ENCODE measurements at places on chromosomes 11 and 22.
A peak's percentile ranks its signal among the peaks of the same experiment; 100 is the strongest.

DNA sequence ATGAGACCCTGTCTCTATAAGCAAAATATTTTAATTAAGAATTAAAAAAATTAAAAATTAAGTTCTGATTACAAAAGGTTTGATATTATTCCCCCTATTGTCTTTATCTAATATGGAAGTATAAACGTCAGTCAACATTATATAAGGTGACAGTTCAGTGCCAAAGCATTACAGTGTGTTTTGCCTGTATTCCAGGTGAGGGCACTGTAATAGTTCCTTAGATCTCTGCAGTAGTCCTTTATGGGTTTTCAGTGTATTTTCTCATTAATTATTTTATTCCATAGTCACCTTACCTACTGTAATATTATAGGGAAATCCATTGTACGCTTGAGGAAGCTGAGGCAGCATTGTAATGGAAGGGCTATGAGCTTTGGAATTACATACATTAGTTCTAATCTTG is 33.0 kb downstream of the FAR1 start:
- DNase-seq: no peak

- no peak for DNase-seq
These were observed 1.2 kb downstream of the ARHGEF17 start for GRCh38 chr11:73308961-73309919.

DNA sequence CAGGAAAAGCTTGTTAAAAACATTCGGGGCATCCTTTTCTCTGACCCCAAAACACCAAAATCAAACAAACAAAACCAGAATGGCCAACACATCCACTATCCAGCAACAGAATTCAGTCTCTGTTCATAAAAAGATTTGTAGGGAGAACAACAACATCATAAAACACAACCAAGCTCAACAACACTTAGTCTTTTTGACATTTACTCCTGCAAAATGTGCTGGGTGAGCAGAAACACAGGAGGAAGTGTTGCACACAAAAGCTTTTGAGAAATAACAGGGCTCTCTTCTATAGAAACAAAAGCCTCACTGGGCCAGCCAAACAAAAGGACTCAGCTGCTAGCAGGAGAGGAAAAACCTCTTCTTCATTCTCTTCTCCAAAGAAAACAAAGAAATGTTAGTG is 736.0 kb upstream of the CCDC90B start:
- DNase-seq: no peak

GRCh38 chr11:62370743-62371440 is 33.6 kb downstream of the ASRGL1 start:
- peak; percentile 18 for DNase-seq

DNA sequence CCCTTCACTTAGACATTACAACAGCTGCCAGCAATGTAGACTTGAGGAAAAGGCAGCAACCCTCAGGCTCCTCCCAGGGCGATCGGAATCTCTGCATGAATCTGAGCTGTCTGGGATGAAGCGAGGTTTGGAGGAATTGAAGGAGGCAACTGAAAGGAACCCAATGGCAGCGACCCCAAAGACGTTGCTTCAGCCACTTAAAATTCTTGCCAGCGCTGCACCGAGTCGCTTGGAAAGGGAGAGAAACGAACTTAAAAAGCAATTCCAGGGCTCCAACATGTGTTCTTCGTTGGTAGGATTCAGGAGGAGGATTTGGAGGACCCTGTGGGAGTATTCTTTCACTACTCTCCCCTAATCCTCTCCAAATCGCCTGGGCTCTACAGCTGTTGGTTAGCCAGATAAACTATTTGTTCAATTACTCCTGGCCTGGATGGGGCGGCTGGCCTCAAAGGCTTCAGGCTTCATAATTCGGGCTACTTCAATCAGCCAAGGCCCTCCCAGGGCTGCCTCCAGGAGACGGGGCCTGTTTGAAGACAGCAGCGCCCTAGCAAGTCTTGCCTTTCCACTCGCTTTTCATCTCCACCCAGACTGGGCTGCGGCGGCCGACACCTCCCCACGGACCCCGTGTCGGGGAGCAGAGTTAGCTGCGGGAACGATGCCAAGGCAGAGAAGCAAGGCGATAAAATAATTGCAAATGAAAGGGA is 72.4 kb upstream of the TMEM45B start:
- no peak for DNase-seq

- DNase-seq: no peak
These were observed 4.7 kb downstream of the DDIAS start for GRCh38 chr11:82906236-82906635.

- DNase-seq: no peak
These were observed 178.5 kb upstream of the GUCY1A2 start for GRCh38 chr11:107196732-107197131.

GRCh38 chr22:50040717-50041116 is 17.4 kb downstream of the TTLL8 start:
- no peak for DNase-seq

Measured in effector memory CD4-positive, alpha-beta T cell (primary cell).